ENCODE measurements at places on chromosomes 3 and 15.

DNA sequence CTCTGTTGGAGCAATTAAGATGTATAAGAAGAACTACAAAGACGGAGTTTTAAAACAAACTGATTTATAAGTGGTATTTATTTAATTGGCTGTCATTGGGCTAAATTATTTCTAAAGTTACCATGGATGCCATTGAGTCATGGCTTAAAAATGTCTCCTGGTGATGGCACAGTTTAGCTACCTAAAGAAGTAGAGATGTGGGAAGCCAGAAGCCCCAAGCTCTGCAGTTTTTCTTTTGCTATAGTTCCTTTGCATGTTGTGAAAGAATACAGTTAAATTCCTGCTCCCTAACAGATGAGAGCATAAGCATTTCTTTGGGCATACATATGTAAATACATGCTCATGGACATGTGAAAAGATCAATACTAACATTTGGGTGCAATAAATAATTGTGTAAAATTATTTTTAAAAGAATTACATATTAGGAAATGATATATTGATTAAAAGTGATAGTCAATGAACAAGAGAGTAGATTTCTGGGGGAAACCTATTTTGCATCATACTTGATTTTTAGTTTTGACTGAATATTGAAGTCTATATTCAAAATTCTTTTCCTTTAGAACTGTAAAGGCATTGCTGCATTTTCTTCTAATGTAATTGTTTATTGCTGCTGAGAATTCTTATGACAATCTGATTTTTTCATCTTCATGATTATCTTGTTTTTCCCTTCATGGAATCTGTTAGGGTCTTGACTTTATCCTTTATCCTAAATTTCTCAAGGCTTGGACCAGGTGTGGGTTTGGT lies 2.1 kb downstream of the OPA1 start:
- no peak for DNase-seq

DNA sequence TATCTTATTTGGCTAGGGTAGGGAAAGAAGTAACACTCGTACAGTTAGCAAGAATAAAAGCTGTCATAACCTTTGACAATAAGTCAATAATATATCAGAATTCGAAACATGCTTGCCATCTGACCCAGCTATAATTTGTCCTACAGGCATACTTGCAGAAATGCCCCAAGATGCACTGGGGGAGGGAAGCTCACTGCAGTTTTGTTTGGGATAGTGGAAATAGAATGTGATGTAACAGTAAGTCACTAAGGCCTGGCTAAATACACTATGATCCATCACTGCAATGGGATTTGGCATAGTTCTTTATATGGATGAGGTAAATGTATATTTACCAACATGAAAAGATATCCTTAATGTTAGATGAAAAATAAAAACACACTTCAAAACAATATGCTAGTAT lies 25.5 kb upstream of the TMOD3 start:
- no peak for DNase-seq

DNA sequence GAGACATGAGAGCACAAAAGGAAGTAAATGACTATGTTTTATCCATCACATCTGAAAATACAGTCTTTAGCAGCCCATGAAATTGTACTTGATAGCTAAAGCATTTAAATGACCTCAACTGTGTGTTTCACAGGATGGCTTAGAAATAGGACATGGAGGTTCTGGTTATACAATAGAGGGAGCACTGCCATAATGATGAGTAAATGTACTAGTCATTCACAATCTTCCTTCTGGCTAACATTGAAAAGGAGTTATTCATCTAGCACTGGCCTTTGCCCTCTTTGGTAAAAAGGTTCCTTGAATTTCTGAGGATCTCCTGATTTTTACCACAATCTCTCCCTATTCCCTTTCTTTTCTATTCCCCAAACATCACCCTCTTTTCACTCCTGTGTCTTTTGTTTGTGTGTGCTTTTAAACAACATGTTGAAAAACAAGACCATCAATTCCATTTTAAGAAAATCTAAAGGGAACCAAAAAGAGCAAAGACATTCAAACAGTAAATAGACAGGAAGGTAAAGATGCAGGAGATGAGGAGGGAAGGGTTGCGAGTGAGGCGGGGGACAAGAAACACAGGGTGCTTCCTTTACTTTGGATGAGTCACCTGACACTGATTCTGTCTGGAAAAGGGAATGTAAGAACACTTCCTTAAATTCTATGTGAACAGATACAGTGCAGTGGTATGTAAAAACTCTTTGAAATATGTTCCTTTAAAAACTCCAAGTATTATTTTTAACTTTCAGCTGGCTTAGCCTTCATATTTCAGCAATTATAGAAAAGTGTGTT lies 619.0 kb downstream of the MECOM start:
- no peak for DNase-seq

- no peak for DNase-seq
Observed at GRCh38 chr3:197811343-197811742, 20.3 kb downstream of the LRCH3 start.

GRCh38 chr3:9552252-9552999 lies 1.2 kb downstream of the LHFPL4 start:
- DNase-seq, result peak; percentile 39

GRCh38 chr15:74541494-74542165 lies 610 bp downstream of the ARID3B start:
- DNase-seq, result peak; percentile 61

DNA sequence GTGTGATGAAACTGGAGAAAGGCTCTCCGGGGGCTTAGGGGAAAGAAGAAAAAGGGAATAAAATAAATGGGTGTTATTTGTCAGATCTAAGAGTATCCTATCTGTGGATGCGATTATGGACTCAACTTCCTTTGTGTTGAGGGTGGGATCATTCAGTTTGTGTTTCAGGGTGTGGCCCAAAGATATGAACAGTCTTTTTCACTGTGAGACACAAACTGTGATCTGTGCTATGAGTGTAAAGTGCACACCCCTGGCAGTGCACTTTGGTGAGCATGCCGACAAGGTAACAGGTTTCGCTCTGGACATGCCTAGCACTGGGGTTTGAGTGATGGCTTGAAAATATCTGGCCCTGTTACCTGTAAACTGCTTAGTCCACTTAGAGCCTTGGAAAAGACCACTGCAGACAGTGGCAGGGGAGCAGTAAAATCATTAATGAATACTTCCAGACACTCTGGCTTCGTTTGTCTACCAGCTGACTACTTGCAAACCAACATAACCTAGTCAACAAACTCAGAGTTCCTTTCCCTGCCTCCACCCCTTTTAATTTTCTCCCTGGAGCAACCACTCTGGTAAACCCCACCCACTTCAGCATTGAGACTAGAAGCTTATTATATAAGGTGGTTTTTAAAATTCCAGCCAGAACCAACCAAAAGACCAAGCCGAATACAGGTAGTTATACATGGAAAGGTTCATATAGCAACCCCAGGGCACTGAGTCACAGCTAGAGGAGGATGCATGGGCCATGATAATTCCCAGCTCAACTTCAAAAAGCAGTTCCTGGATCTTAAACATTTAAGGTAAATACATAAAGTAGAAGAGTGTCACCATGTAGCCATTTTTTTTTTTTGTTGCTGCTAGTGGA lies 55.1 kb downstream of the TAMM41 start:
- no peak for DNase-seq

GRCh38 chr3:115385774-115386730 lies 237.3 kb upstream of the GAP43 start:
- DNase-seq, result no peak

- no peak for DNase-seq
Observed at GRCh38 chr15:85667491-85668424, 127.0 kb downstream of the KLHL25 start.

DNA sequence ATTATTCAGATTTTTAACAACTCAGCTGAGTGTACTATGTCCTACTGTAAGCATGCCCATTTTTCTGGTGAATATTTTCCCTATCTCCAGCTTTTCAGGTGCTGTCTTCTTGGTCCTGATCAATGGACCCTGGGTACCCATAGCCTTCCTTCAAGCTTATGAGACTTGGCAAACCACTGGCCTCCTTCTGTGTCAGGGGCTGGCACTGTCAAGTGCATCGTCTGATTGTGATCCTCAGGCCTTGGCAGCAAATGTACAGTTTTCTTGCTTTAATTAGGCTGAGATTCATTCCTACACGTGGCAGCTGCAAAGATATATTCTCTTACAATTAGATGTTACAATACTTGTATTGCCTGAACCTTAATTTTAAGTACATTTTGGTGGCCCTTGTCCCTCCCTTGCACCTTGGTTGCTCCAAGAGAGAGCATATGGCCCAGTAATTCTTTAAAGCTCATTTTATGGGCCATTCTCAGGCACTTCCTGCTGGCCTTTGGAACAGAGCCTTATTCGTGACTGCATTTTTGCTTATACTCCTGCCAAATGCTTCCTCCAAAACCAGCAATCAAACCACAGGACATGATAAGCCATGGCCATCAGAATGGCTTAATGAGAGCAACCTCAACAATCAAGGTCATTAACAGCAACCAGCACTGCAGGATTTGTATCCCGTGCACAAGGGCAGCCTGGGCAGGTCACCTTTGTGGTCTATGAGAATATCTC lies 179.9 kb downstream of the CNTN6 start:
- DNase-seq, result no peak

DNA sequence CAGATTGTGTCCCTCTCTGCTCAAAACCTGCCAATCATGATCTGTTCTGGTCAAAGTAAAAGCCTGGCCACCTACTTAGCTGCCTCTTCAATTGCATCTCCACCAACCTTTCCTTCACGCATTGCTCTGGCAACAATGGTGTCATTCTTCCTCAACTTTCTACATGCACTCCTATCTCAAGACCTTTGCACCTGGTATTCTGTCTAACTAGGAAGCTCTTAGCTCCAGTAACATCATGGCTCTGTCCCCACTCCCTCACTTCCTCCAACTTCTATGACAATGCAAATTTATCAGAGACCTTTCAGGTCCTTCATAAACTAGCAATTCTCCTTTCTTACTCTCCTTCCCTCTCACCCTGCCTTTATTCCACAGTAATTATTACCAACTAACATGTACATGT lies 267.4 kb upstream of the ARL6 start:
- no peak for DNase-seq

GRCh38 chr3:32372213-32372490 lies 19.5 kb upstream of the CMTM7 start:
- no peak for DNase-seq

- DNase-seq, result no peak
Observed at GRCh38 chr3:133532951-133533350, 40.5 kb upstream of the CDV3 start.

DNA sequence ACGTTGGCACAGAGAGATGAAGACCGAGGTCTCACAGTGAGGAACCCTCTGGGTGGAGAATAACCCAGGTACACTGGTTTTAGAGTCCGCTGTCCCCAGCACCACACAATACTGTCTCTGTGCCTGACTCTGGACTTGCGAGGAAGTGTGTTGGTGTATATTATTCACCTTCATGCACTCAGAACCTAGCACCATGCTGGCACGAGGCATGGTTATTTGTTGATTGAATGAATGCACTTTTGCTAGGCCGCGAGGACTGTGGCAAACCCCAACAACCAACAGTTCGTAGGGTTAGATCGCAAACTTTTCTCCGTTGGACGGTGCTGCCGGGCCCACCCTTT lies 484 bp upstream of the C3orf52 start:
- DNase-seq, result no peak

- no peak for DNase-seq
Observed at GRCh38 chr3:138241061-138241460, 54.0 kb downstream of the ARMC8 start.

DNA sequence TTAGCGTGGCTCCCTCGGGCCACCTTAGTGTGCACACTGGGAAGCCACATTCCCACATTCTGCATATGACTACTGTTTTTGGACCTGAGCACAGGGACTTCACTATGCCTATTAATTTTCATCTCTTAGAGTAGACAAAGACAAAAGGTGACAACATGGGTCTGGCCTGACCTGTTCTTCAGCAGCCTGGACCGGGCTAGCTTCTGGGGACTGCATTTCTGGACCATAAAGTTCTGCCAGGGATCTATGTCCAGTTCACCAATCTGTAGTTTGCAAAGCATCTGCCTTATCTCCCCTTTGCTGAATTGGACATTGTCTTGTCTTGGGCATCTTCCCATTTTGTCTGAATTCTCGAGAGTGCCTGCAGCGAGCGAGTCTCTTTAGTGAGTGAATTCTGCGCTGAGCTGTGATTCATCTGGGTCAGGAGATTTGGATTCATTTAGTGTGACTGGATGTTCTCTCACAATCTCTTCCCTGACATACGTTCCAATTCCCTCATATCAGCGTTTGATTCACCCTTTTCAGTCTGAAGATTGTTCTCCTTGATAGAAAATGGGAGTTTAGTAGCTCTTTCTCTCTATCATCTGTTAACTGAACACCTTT lies 112.2 kb upstream of the PLXNA1 start:
- no peak for DNase-seq

DNA sequence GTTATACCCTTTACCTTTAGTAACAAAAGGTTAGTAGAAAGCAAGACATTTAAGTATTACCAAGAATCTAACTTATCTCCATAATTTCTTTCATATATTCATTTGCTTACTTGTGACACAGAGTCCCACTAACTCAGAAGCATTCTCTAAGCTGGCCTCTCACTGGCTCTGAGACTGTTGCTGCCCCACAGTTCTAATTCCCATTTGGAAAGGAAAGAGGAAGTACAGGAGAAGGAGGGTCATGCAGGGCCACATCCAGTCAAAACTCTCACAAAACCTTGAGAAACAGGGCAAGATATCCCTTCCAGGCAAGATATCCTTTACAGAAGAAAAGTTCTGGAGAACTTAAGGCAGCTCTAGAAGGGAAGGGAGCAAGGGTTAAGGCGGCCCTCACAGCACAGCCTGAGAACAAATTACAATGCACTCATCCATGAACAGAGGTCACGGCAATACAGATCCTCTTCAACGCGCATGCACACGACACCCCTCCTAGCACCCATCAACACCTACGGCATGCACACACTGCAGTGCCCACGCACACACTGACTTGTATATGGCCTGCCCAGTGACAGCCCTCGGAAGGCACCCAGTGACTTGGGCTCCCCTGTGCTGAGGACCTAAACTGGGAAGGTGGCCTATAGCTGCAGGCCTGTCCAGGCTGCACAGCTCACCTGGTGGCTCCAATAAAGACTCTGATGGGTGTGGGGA lies 13.0 kb upstream of the MYO5C start:
- no peak for DNase-seq

GRCh38 chr15:57562196-57562769 lies 29.4 kb upstream of the MYZAP start:
- no peak for DNase-seq

DNA sequence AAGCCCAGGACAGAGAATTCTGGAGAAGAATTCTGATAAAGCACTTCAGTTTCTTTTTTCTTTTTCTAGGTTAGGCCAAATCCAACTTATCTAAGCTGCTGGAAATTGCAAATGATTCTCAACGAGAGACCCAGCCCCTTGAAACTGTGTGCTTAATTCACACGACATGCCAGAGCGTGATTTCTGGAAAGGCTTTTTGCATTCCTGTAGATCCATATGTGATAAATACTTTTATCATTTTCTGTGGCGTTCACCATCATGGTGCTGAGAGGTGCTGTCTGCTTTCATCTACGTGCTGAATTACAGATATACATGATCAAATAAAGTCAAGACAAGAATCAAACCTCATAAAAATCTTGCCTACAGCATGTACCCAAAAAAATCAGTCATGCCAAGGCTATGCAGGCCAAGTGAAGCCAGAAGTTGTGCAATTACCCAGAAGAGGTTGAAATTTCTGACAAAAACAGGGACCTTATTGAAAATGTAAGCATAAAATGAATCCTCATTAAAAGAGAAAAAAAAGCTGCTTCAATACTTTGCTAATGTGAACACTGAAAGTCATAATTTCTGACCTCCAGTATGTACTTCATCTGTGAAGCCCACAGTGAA lies 10.8 kb upstream of the MEF2A start:
- DNase-seq, result no peak

Measured in stimulated activated CD4-positive, alpha-beta T cell treated with anti-CD3 and anti-CD28 coated beads, Interleukin-4, amount 100 ng/mL, for 1 hour (primary cell).